Activated CD8-positive, alpha-beta memory T cell treated with anti-CD3 and anti-CD28 coated beads, Interleukin-2, amount 10 ng/mL, durations not matched to agents 7 days and 5 days (primary cell): ENCODE measurements at places on chromosomes 7 and 10. TPM values are rescaled to one million over a fixed set of nuclear protein-coding genes. Genes with fewer than 3 reads are reported as not detected.

DNA sequence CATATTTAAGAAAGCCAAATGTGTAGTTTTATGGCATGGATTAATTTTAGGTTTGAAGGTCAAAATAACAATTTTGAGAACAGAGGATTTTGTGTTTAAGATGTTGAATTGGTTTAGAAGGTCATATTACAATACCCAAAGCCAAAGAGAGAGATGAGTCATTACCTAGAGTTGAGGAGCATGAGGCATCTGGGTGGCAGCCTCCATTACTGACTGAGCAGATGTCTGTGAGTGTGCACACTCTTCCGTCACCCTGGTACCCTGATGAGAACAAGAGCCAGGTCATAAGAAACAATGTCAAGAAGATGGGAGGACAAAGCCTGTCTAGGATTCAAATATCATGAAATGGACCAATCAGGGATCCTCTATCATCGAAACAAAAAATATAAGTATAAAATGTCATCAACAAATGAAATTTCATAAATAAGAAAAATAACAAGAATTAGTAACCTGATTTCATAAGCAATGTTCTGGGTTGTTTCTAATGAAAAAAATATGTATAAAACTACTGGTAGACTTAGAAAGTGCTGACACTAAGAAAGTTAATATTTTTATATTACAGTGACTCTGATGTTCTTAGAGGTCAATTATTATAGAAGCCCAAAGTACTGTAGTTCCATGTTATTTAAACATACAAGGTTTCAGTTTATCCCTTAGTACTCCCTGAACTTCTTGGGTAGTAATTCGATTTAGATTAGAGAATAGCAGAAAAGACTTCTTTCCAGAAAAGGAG lies 20.0 kb downstream of the CUBN start:
- H3K36me3 ChIP-seq: peaks cover 1% of the 10 kb centered on the region
- H3K27ac ChIP-seq: no peak overlapping the region

GRCh38 chr7:128003787-128004186 lies 27.4 kb downstream of the LRRC4 start:
- DNase-seq: no peak
- H3K4me1 ChIP-seq: peaks cover 15% of the 10 kb centered on the region
- H3K27ac ChIP-seq: no peak overlapping the region
- no peak overlapping the region for H3K4me3 ChIP-seq
- H3K27me3 ChIP-seq: no peaks in the 10 kb centered on the region

GRCh38 chr7:95200741-95201140 lies 123.6 kb downstream of the PON1 start:
- no peak overlapping the region for H3K4me3 ChIP-seq
- H3K36me3 ChIP-seq: no peaks in the 10 kb centered on the region
- peaks cover 6% of the 10 kb centered on the region for H3K27me3 ChIP-seq
- DNase-seq: no peak

DNA sequence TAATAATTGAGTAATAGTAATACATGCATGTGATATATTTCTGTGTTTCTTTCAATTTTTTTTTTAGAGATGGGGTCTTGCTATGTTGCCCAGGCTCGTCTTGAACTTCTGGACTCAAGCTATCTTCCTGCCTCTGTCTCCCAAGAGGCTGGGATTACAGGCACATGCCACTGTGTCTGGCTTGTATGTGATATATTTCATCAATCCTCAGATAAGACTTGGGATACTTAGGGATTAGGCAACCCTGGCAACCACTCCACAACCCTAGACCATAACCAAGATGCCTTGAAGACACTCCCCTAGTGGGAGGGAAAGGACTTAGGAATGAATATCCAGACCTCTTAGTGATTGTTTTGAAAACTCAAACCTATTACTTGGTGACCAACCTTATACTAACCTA lies 154.8 kb downstream of the CCDC3 start:
- no peak overlapping the region for H3K27ac ChIP-seq
- DNase-seq: no peak
- no peaks in the 10 kb centered on the region for H3K4me1 ChIP-seq
- H3K36me3 ChIP-seq: no peaks in the 10 kb centered on the region
- H3K4me3 ChIP-seq: no peak overlapping the region
- peaks cover 4% of the 10 kb centered on the region for H3K27me3 ChIP-seq

Gene GDF2
- total RNA-seq: not detected

GRCh38 chr10:126904516-126904817 lies 761 bp upstream of the DOCK1 start:
- H3K4me1 ChIP-seq: no peaks in the 10 kb centered on the region
- H3K4me3 ChIP-seq: no peak overlapping the region
- H3K36me3 ChIP-seq: peaks cover 2% of the 10 kb centered on the region
- DNase-seq: no peak

- peaks cover 6% of the 10 kb centered on the region for H3K27me3 ChIP-seq
- H3K4me1 ChIP-seq: no peaks in the 10 kb centered on the region
Measured at GRCh38 chr10:125567529-125567928, 115.4 kb downstream of the TEX36 start.

Gene IRF5
- total RNA-seq: 17.7 TPM

Gene SYT15
- 0.33 TPM for total RNA-seq
